ENCODE measurements at places on chromosomes 5 and 9. TPM values are rescaled to one million over a fixed set of nuclear protein-coding genes. Genes with fewer than 3 reads are reported as not detected.

The SLC34A3 gene
- under 0.01 TPM for total RNA-seq

The PAPPA gene
- 8.7 TPM for total RNA-seq

The PGM5 gene
- 88.8 TPM for total RNA-seq

The AGXT2 gene
- total RNA-seq: 0.17 TPM

The CORO2A gene
- 0.33 TPM for total RNA-seq

The LRRC19 gene
- not detected for total RNA-seq

The FAM153A gene
- total RNA-seq: 0.66 TPM

All from smooth muscle cell of trachea (primary cell).